CD4-positive, alpha-beta T cell (primary cell): ENCODE measurements at places on chromosomes 6 and 20.

DNA sequence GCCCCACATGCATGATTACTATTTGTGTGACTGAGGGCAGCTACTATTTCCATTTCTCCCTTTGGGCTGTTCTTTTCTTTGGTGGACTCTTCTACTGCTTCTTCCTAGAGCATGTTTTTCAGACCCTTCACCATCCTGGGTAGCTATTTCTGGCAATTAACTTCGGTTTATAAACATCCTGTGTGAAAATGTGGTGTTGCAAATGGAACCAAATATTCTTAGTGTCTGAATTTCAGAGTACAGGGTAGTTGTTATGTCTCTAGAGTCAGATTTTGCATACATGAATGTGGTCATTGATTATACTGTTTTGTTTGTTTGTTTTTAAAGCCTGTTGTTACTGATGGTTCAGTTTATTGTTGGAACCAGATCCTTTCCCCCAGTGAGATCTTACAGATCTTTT lies 49.7 kb downstream of the PROKR2 start:
- no peak for DNase-seq

- DNase-seq: no peak
Measured at GRCh38 chr20:60078351-60079250, 120.4 kb downstream of the CDH26 start.

DNA sequence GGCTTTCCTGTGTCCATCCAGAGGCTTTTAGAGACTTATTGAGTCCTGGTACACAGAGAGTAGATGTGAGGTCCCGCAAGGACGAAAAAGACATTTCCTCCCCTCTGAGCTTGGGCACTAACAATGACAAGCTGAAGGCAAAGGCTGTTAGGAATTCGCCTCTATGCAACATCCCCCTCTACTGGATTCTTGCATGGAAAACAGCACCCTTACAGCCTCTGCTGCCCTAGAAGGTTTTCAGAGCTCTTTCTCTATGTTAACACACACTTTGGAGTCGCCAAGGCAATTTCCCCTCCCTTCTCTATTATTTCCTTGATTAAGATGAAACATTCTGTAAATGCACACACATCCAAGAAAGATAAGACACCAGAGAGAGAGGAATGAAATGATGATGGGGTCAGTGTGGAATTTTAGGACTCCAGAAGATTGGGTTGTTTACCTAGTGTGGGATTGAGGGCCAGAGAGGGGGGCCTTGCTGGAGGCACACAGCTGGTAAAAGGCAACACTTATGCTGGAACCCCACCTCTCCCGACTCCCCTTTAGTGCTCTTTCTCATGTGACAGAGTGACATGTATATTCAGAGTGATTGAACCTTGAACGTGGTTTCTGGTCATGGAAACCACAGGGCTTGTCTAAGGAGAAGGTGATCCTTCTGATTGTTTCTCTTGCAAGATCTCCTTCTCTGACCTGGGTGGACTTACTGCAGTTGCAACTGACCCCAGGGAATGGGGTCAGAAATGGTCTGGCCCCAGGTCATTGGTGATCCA lies 300.7 kb downstream of the CLIC5 start:
- DNase-seq: peak; percentile 37

- peak; percentile 46 for DNase-seq
Measured at GRCh38 chr20:2093159-2093781, 8.4 kb upstream of the STK35 start.
